Smooth muscle cell of the umbilical artery (primary cell): ENCODE measurements at places on chromosomes 11 and 22. TPM values are rescaled to one million over a fixed set of nuclear protein-coding genes. Genes with fewer than 3 reads are reported as not detected.

The IRF7 gene
- 5.9 and 6.5 TPM in 2 replicates for total RNA-seq

The ZNF280B gene
- total RNA-seq: 1.8 and 2.2 TPM in 2 replicates

The E2F8 gene
- under 0.01 and 0.92 TPM in 2 replicates for total RNA-seq

The COX8A gene
- 255 and 284 TPM in 2 replicates for total RNA-seq

The OR10V1 gene
- not detected in 2 replicates for total RNA-seq

The OR2D2 gene
- total RNA-seq: 0.78 TPM in 1 of 2 replicates, not detected in the other

The RASD2 gene
- total RNA-seq: 0.46 and 0.89 TPM in 2 replicates

The CARD18 gene
- not detected in 2 replicates for total RNA-seq
